ENCODE measurements at places on chromosomes 1 and 21.

DNA sequence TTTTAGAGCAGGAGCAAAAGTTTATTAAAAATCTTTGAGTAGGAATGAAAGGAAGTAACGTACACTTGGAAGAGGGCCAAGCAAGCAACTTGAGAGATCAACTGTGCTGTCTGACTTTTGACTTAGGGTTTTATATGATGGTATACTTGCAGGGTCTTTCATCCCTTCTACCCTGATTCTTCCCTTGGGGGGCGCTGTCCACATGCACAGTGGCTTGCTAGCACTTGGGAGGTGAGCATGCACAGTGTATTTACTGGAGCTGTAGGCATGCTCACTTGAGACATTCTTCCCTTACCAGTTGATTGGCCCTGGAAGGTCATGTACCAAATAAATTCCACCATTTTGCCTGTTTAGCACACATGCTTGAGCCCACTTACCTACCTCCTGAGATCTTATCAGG lies 1001.3 kb upstream of the ADGRL2 start:
- DNase-seq = no peak

- DNase-seq = no peak
Measured at GRCh38 chr1:94230920-94231319, 6.5 kb downstream of the ARHGAP29 start.

DNA sequence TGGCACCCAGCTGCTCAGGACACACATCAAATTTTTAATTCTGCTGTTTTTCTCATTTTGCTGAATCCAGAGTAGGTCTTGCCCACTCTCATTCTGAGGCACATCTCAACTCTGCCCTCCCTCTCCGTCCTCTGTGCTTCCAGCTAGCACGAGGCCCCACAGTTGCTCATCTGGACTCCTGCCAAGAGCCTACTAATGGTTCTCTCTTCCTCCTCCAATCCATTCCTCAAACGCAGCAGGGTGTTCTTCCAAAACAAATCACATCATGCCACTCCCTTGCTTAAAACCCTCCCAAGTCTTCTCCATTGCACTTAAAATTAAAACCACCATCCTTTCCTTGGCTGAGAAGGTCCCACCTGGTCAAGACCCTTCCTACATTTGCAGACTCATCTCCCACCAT lies 49.8 kb upstream of the SCAF4 start:
- DNase-seq = no peak

- no peak for DNase-seq
Measured at GRCh38 chr1:201652181-201652580, 113.3 kb downstream of the NAV1 start.

GRCh38 chr1:72547412-72547811 lies 265.1 kb upstream of the NEGR1 start:
- DNase-seq = no peak

GRCh38 chr21:18430341-18430740 lies 26.8 kb upstream of the TMPRSS15 start:
- no peak for DNase-seq

DNA sequence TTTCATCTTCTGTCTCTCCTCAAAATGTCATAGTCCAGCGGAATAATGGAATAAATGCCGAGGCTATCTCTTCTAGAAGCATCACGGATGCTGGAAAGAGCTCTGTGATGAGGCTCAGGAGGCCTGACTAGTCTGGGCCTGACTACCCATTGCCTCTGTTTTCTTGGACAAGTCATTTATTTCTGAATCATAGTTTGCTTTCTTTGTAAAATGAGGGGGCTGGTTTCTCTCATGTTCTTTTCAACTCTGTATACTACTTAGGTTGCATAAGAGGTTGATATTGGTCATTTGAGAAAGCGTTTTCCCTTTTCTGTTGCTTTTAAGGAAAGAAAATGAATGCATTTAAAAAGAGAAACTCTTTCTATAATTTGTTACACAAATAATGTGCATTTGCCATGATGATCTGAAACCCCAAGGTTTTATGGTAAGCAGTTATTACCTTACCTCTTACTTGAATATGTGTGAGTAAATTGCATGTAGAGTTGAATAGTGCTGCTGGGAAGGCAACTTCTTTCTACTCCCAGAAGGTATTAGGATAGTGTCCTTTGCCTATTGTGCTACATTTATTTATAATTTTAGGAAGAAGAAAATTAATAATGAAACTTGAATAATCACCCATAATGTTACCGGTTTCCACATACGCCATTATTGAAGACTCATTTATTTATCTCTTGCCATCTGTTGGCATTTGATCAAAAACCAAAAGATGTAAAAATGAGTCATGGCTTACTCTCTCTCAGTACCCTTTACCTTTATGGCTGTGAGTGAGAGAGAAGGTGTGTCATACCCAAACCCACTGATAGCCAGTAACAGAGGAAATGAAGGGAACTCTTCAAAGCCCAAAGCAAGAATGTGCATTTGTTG lies 179.1 kb downstream of the FASLG start:
- DNase-seq = no peak

- no peak for DNase-seq
Measured at GRCh38 chr1:93448983-93449804, 1.3 kb downstream of the FNBP1L start.

- no peak for DNase-seq
Measured at GRCh38 chr1:109499081-109499480, 5.2 kb downstream of the CYB561D1 start.

- no peak for DNase-seq
Measured at GRCh38 chr1:30824736-30825429, 67.3 kb upstream of the LAPTM5 start.

DNA sequence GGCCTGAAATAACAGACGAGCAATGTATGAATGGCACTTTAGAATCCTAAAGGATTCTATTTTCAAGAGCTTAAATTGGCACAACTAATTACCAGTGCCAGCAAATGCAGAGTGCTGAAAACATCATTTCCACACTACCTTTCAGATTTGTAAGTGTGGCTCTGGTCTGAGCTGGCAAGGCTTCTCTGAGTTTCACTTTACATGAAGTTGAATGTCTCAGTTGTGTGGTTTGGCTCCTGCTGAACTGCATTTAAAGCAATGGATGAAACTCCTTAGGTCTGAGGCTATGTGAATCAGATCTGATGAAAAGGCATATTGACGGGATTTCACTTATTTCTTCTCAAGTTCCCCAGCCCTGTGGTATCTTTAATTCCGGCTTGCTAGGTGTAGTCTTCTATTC lies 114.8 kb upstream of the PTGFR start:
- DNase-seq = no peak

- DNase-seq = no peak
Measured at GRCh38 chr1:164671966-164672571, 113.1 kb downstream of the PBX1 start.

GRCh38 chr1:111133866-111134265 lies 6.0 kb downstream of the DRAM2 start:
- no peak for DNase-seq

GRCh38 chr21:32334980-32335531 lies 36.4 kb downstream of the MRAP start:
- DNase-seq = no peak

DNA sequence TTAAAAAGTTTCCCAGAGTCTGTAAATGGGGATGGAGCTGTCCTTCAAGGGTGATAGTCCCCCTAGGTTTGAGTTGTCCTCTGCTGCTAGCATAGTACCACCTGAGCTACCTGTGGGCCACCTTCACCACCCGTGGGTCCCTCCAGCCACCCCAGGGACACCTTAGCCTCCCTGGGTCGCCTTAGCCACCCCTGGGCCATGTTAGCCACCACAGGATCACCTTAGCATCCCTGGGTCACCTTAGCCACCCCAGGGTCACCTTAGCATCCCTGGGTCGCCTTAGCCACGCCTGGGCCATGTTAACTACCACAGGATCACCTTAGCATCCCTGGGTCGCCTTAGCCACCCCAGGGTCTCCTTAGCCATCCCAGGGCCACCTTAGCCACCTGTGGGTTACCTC lies 67.1 kb downstream of the ADARB1 start:
- no peak for DNase-seq

DNA sequence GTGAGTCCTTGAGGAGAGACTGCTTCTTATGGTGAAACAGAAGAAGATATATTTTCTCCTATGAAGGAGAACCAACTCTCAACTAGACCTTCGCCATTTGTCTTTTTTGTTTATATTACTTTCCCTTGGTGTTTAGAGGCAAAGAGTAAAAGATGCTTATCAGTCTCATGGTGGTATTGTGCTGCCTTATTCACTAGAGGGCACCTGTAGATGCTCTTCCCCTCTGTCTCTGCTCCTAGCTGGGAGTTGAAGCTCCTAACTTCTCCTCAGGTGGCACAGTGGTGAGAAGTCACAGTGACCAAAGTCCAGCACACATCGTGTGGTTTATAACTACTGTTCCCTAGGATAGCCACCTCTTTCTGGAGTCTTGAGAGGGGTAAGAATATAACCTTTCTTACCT lies 1359.6 kb downstream of the PLA2G4A start:
- no peak for DNase-seq

DNA sequence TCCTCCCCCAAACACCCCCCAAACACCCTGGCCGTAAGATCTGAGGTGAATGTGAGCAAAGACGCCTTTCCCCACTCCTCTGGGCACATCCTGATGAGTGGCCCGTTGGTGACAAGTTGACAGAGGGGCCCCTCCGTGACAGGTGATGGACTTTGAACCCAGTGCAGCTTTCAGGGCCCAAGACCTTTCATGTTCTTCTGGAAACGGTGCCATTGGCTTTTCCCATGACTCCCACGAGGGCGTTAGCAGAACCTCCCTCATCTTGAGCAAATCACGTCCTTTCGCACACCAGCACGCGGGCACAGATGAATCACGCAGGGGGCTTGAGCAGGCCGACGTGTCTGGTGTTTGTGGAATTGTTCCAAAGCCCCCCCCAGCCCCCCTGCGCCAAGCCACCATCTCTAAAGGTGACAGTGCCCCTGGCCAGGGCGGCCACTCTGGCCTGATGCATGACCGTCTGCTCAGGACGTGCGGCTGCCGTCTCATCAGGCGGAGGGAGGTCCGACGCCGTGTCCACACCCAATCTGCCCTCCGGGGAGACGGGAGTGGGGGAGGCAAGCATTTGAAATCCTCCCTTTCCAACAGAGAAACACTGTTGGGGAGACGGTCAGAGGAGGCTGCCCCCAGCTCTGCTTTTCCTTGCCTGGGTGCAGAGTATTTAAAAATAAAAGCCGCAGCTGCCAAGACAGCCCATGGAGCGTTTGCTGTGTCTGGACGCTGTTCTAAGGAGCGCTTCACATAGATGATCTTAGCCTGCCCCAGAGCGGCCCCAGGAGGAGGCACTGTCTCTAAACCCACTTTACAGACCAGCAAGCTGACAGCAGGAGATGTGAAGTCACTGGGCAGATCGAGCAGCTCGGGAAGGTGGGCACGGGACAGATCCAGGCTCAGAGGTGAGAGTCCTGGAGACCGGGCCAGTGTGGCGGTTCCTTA lies 98.3 kb upstream of the ARHGEF16 start:
- no peak for DNase-seq

- no peak for DNase-seq
Measured at GRCh38 chr1:212678456-212679410, 20.9 kb downstream of the BATF3 start.

GRCh38 chr1:22166439-22166838 lies 23.5 kb upstream of the WNT4 start:
- DNase-seq = no peak

DNA sequence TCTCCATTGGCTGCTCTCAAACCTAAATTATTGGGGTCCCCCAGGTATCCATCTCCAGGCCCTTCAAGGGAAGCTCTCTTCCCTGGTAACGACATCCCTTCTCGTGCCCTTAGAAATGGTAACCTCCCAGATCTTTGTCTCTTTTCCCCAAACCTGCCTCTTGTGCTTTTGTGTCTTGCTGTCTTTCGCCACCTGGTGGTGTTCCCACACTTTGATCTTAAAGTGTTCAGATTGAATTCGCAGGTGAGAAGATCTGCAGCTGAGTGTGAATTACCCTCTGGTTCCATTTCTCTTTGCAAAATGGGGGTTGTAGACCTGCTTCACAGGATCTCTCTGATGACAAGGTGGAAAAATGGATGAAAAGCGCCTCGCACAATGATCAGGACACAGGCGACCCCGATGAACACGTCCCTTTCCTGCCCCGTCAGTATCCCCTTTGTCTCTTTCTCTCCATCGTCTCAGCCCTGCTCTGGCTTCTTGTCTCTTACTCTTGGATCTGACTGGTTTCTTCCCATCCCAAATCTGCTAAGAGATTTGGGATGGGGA lies 53.1 kb downstream of the DOP1B start:
- peak; percentile 5 for DNase-seq

DNA sequence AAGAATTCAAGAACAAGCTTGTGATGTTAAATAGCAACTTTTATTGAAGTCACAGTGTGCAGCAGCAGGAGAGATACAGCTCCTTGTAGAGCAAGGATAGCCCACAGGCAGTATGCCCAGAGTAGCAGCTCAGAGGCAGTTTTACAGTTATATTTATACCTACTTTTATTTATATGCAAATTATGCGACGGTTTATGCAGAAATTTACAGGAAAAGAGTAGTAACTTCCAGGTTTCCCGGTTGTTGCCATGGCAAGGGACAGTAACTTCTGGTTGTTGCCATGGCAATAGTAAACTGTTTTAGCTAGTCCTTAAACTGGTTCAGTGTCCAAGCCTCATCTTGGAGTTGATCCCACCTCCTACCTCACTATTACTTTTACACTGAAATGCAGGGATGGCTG lies 344.6 kb upstream of the LYPLAL1 start:
- DNase-seq = no peak

DNA sequence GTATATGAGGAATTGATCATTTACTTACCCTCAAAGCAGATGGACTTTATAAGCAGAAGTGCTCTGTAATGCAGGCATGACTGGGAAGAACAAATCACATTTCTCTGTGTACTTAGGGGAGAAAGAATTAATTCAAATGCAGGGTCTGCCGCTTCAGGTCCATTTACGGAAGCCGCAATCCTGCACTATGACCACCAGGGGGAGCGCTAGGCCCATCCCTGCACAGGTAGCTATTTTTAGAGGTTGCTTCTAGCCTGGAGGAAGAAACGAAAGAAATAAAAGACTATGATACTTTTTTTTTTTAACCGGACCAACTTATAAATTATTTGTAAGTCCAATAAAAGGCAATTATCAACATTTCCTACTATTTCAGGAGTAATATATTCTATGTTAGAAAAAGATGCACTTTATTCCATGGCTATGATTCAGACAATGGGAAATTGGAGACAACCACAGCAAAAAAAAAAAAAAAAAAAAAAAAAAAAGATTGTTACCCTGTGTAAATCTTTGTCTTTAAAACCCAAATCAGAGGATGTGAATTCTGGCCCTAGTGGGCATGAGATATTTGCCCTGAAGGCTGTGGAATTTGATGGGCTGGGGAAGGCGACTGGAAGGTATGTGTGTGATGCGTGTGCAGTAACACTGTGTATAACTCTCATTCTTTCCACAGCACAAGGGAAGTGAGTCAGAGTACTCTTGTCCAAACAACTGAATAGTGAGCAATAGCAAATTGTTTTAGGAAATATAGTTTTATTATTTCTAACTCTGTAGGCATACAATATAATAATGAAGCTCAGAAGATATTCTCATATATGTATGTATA lies 12.9 kb upstream of the FYB2 start:
- DNase-seq = peak; percentile 55

GRCh38 chr1:235533476-235534168 lies 29.4 kb upstream of the B3GALNT2 start:
- no peak for DNase-seq

GRCh38 chr1:218347723-218348627 lies 2.8 kb downstream of the TGFB2 start:
- DNase-seq = no peak

GRCh38 chr1:234256359-234256758 lies 116.9 kb upstream of the COA6 start:
- DNase-seq = no peak

GRCh38 chr21:30563072-30563471 lies 2.0 kb upstream of the KRTAP19-7 start:
- DNase-seq = no peak

GRCh38 chr1:197438010-197438790 lies 170.1 kb downstream of the CRB1 start:
- DNase-seq = no peak

GRCh38 chr1:160205242-160206035 lies at the start of gene PEA15:
PEA15 (plus strand) TSS chr1:160205384; CDS start chr1:160211545, 6,161 bp downstream.
- DNase-seq = peak; percentile 61
